Lung (tissue), 17 donors: ENCODE measurements at places on chromosomes 11 and 22. TPM values are rescaled to one million over a fixed set of nuclear protein-coding genes. Genes with fewer than 3 reads are reported as not detected.

The CCDC82 gene
- 23.7 TPM for total RNA-seq

GRCh38 chr11:32353884-32354283 is 81.5 kb downstream of the WT1 start:
- no peak for DNase-seq

- DNase-seq, result no peak
These were observed 32.4 kb downstream of the JAM3 start for GRCh38 chr11:134101282-134101681.

DNA sequence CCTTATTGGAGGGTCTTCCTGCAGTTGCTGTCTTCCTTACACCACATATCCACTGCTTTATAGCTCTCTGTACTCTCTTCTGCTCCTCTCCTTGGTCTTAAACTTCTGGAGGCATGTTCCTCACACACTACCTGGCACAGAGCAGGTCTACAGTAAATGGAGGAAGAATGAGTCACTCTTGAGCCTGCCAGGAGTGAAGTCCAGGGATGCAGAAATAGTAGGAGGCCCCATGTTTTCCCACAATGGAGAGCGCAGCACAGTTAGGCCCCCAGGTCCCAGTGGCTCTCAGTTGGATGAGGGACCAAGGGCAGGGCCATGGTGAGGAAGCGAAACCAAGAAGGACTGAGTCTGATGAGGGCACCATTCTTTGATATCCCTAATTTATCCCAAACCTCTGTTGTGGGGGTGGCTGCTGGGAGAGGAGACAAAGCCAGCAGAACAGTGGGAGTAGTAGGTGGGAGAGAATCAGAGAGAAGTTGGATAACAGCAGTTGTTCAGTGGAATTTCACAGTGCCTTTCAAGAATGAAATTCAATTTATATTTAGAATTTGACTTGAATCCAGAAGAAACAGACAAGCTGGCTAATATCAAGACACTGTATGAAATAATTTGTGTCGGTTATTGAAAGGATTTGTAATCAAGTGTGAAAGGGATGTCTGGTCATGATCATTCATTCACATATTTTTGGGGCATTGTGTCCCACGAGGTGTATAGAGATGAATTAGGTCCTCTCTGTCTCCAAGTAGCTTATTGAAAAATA is 187.8 kb downstream of the HIPK3 start:
- no peak for DNase-seq

DNA sequence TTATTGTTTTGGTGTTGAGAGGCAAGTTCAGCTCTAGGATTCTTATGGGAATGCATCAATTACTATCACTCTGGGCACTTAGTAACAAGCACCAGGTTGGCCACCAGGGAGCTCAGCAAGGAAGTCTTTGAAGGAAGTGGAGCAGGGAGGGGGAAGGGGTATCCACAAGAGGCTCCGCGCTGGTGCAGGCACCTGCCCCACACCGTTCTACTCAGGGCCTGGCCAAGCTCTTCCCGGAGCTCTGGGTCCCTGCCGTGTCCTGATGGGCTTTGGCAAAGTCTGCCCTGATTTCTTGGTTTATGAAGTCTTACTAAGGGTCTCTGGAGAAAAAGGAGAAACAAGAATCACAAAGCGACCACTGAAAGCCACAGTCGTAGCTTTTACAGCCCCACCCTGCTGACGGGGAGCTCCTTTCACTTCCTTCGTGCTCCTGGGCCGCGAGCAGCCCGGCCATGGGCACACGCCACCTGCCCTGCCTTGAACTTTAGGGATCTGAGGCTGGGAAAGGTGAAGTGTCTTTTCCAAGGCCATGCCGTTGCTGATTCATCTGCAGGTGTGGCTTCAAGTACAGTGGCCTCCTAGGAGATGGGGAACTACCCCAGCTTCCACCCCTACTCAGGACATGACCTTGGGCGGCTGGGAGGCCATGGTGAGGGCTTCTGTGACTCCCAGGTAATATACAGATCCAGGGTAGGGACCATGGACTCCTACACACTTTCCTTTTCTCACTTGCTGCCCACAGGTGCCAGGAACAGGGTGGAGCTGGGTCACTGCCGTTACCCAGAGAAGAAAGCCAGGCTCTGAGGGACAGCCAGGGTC is 15.9 kb upstream of the LRRC32 start:
- no peak for DNase-seq

DNA sequence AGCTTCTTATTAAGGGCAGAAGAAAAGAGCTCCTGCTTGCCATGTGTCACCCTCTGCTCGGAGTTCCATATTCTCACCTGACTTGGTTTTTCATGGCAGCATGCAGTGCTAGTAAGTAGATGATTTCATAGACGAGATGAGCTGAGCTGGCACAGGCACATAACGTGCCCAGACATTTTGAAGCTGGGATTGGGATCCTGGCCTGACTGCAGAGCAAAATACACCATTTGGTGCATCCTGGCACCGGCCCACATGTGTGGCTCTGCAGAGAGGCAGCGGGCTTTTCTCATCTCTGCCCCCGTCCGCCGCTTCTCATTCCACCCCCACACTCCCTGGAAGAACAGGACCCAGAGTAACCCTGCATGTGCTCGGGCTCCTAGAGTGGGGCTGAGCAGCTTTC is 24.8 kb downstream of the FAM118A start:
- DNase-seq, result no peak

GRCh38 chr22:29695129-29695926 is 24.5 kb upstream of the CABP7 start:
- no peak for DNase-seq

GRCh38 chr22:33303099-33303498 is 244.9 kb upstream of the SYN3 start:
- no peak for DNase-seq

The OR5A1 gene
- not detected for total RNA-seq

GRCh38 chr11:1659506-1659905 is 29.9 kb downstream of the KRTAP5-5 start:
- DNase-seq, result no peak

DNA sequence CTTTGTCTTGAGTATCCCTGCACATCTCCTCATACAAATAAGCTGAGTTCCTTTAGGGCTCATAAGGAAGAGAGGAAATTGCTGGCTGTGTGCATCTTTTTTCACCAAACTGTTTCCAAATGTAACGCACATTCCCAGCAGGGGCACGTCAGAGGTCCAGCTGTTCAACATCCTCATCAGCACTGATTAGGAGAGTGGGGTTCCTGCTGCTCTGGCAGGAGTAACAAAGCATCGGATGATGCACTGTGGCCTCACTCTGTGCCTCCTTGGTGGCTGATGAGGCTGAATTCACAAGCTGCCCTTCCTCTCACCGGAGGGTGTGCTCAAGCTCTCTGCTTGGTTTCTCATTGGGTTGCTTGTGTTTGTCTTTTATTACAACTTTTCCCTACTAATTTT is 35.5 kb upstream of the SLC25A1 start:
- DNase-seq, result peak; percentile 98

The CASP4 gene
- 63.0 TPM for total RNA-seq

- DNase-seq, result peak; percentile 48
These were observed 7.5 kb upstream of the MYH9 start for GRCh38 chr22:36395055-36395849.

The KDM2A gene
- total RNA-seq, result 81.8 TPM

The C1QTNF6 gene
- total RNA-seq, result 14.0 TPM

GRCh38 chr11:65802841-65803240 is 16.0 kb downstream of the OVOL1 start:
- DNase-seq, result no peak

DNA sequence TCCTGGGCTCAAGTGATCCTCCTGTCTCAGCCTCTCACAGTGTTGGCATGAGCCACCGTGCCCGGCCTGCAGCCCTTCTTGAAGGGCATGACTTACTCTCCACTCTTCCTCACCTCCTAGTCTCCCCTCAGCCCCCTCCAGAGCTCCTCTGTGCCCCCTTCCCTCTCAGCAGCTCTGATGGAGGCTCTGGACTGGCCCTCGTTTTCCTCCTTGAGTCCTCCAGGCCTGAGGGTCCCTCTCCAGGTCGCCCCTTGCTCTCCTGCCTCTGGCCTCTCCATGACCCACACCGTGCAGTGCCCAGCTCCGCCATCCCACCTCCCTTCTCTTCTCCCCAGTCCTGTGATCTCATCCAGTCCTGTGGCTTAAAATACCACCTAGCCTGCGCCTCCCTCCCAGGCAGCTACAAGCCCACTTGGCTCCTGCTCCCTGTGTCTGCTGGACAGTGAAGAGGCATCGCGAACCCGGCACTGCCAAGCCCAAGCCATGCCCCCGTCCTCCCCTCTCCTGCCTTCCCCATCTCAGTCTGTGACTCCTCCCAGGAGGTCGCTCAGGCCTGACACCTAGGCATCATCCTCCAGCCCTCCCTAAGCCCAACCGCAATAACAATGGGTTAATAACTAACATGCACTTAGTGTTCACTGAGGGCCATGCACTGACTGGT is 11.9 kb downstream of the KCNJ4 start:
- no peak for DNase-seq

- DNase-seq, result peak; percentile 59
These were observed 271.4 kb upstream of the LUZP2 start for GRCh38 chr11:24225501-24225900.

- DNase-seq, result no peak
These were observed 35.7 kb downstream of the IGSF9B start for GRCh38 chr11:133921026-133921425.
